ENCODE measurements at places on chromosomes 2 and 18. TPM values are rescaled to one million over a fixed set of nuclear protein-coding genes. Genes with fewer than 3 reads are reported as not detected.
A peak's percentile ranks its signal among the peaks of the same experiment; 100 is the strongest.

GRCh38 chr18:10070561-10071000, 156.8 kb downstream of the VAPA start:
- no peaks in the 10 kb centered on the region for H3K27me3 ChIP-seq
- H3K4me3 ChIP-seq, result no peak overlapping the region
- DNase-seq, result no peak
- no peaks in the 10 kb centered on the region for H3K36me3 ChIP-seq
- H3K4me1 ChIP-seq, result no peaks in the 10 kb centered on the region

DNA sequence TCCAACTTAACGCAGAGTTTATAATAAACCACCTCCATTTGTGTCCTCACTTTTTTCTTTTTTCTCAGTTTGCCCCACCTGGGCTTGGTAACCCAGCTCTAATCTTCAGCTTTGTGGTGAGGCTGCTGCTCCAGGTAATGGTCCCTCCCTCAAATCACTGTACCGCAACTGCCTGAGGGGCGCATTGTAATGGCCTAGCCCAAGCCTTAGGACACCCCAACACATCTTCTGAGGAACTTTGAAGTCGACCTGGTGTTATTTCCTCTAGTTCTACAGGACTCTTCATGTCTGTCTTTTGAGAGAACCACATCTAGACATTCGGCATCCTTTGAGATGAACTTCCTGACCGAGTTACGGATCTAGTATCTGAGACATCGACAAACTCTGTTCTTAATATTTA, 99.7 kb downstream of the PLEKHM3 start:
- no peak for DNase-seq
- peak overlapping the region; percentile 74 for H3K27ac ChIP-seq
- no peaks in the 10 kb centered on the region for H3K27me3 ChIP-seq

GRCh38 chr18:5937795-5938194, 42.5 kb upstream of the TMEM200C start:
- no peak overlapping the region for H3K27ac ChIP-seq
- no peaks in the 10 kb centered on the region for H3K36me3 ChIP-seq
- no peak overlapping the region for H3K4me3 ChIP-seq

GRCh38 chr2:198187841-198188240, 383.4 kb downstream of the PLCL1 start:
- no peak overlapping the region for H3K27ac ChIP-seq
- DNase-seq, result no peak
- no peaks in the 10 kb centered on the region for H3K36me3 ChIP-seq
- H3K4me1 ChIP-seq, result no peaks in the 10 kb centered on the region
- no peaks in the 10 kb centered on the region for H3K27me3 ChIP-seq

GRCh38 chr2:66574701-66575624, 140.0 kb downstream of the MEIS1 start:
- H3K27ac ChIP-seq, result peak overlapping the region; percentile 94
- peak; percentile 90 for DNase-seq
- H3K4me3 ChIP-seq, result peak overlapping the region; percentile 49

HOXD13 gene
- total RNA-seq, result not detected

LOXHD1 gene
- total RNA-seq, result 0.62 TPM

DNA sequence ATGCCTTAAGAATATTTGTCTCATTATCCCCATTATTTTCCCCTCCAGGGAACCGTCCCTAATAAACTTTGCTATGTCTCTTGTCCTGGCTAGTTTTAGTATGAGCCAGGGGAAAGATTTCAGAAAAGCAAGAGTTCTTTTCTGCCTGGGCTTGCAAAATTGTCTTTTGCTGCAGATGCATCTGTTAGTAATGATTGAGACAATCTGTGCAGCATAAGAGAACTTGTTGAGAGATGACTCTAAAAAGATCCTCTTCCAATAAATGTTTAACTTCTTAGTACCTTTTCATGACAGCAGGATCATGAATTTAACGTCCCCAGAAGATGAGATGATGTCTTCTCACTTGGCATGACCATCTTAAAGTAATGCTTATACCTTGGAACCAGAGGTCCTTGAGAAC, 172.5 kb upstream of the CREB1 start:
- no peaks in the 10 kb centered on the region for H3K4me1 ChIP-seq
- no peaks in the 10 kb centered on the region for H3K27me3 ChIP-seq
- H3K36me3 ChIP-seq, result no peaks in the 10 kb centered on the region
- no peak overlapping the region for H3K4me3 ChIP-seq
- H3K27ac ChIP-seq, result no peak overlapping the region
- no peak for DNase-seq

GRCh38 chr2:158214431-158214830, 112.8 kb downstream of the UPP2 start:
- H3K27ac ChIP-seq, result no peak overlapping the region
- H3K27me3 ChIP-seq, result no peaks in the 10 kb centered on the region
- DNase-seq, result no peak
- no peak overlapping the region for H3K4me3 ChIP-seq

DNA sequence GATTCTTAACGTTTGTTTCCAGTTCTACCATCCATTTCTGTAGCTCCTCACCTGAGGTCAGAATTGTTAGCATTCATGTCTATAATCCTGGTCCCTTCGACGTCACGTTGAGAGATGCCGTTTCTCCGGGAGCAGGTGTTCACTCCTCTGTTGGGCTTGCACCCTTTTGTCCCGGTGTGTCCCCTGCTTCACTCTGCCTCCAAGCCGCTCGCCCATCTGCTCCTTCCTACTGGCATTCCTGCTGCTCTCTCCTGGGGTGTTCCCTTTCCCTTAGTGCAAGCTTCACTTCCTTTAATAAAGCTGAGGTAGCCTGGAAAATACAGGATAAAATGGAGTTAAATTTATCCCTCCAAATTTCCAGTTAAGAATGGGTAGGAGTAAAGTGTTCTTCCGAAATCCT, 61.9 kb upstream of the CABYR start:
- no peaks in the 10 kb centered on the region for H3K27me3 ChIP-seq
- DNase-seq, result no peak
- peak overlapping the region; percentile 74 for H3K27ac ChIP-seq
- no peaks in the 10 kb centered on the region for H3K36me3 ChIP-seq
- H3K4me1 ChIP-seq, result no peaks in the 10 kb centered on the region
- no peak overlapping the region for H3K4me3 ChIP-seq

Data from uterus (tissue), 4 donors.